Spinal cord (tissue), 10 donors: ENCODE measurements at places on chromosomes 6 and 20. TPM values are rescaled to one million over a fixed set of nuclear protein-coding genes. Genes with fewer than 3 reads are reported as not detected.

The WFDC2 gene
- total RNA-seq: 7.0 TPM

The LY6G6D gene
- total RNA-seq: 6.6 TPM

The EFCAB8 gene
- total RNA-seq: 0.22 TPM

The BHLHE23 gene
- total RNA-seq: not detected

The SYNCRIP gene
- 60.8 TPM for total RNA-seq

The HTR1B gene
- 5.2 TPM for total RNA-seq

The CRISP3 gene
- total RNA-seq: 5.4 TPM

The THEMIS gene
- total RNA-seq: 0.06 TPM

The RIN2 gene
- total RNA-seq: 49.6 TPM

The SCRT2 gene
- total RNA-seq: 0.40 TPM

DNA sequence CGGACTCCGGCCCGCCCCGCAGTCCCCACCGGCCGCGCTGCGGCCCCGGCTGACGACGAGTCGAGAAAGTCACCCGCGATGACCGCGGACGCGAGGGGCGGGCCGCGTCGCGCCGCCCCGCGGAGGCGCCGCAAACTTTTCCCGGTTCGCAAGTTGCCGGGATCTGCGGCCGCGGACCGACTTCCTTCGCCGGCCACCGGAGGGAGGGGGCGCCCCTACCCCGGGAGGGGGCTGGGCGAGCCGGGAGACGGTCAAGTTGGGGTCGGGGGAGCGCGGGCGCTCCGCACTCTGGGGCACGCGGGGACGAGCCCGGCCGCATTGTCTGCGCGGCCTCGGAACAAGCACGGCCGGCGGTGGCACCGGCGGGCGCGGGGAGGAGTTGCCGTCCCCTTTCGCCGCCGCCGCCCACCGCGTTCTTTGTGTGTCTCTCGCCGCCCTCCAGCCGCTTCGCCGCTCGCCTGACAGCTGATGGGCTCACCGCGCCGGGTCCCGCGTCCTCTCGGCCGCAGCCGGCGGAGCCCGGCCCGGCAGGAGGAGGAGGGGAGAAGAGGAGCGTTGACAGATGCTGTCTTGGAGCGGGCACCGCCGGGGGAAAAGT lies 131.6 kb downstream of the OGFRL1 start:
- no peaks in the 10 kb centered on the region for H3K27me3 ChIP-seq
- H3K27ac ChIP-seq: peak overlapping the region; percentile 94
- peaks cover 3% of the 10 kb centered on the region for H3K36me3 ChIP-seq
- peak overlapping the region; percentile 90 for H3K4me3 ChIP-seq
- peak; percentile 61 for DNase-seq

DNA sequence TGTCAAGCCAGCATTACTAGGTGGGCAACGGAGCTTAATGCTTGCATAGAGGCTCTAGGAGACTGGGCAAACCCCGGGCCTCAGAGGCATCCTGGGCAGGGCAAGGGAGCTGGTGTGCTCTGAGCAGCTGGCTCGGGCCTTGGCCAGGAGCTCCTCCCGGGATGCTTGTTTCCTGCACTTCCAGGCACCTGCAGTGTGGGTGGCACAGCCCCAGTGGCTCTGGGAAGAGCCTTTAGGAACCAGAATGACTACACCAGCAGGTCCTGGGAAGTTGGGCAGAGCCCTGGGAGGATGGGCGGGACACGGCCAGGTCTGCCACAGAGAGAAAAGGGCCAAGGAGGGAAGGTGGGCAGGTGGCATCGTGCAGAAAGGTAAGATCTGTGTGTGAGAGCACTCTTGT lies 80.4 kb upstream of the CD93 start:
- H3K36me3 ChIP-seq: no peaks in the 10 kb centered on the region
- no peak overlapping the region for H3K27ac ChIP-seq
- no peak overlapping the region for H3K4me3 ChIP-seq
- DNase-seq: no peak
- no peaks in the 10 kb centered on the region for H3K27me3 ChIP-seq

DNA sequence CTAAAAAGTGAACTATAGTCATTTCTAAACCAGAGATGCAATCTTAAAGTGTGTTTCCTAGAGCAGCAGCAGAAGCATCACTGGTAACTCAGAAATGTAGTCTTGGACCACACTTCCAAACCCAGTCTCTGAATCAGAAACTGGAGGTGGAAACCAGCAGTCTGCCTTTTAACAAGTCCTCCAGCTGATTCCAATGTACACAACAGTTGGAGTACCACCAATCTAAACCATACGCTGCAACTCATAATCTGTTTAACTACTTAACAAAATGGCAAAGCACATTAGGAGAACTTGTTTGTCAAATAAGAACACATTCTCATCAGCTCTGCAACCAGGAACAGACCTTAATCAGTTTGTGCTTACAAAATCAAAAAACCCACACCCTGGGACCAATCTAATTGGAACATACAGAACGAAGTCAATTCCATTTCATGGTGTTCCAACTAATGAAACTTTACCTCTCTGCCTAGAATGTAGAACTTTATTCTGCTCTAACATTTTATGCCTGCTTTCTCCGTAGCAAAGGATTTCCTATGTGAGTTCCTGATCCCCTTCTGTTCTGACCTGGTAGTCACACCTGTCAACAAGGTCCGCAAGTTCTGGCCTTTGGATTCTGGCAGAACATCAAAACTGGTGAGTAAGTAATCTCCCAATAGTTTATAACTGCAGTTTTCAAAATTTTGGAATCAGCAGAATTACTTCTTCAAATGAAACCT lies 390.4 kb downstream of the HTR1B start:
- H3K36me3 ChIP-seq: no peaks in the 10 kb centered on the region
- no peak overlapping the region for H3K4me3 ChIP-seq
- no peak overlapping the region for H3K27ac ChIP-seq
- DNase-seq: no peak

DNA sequence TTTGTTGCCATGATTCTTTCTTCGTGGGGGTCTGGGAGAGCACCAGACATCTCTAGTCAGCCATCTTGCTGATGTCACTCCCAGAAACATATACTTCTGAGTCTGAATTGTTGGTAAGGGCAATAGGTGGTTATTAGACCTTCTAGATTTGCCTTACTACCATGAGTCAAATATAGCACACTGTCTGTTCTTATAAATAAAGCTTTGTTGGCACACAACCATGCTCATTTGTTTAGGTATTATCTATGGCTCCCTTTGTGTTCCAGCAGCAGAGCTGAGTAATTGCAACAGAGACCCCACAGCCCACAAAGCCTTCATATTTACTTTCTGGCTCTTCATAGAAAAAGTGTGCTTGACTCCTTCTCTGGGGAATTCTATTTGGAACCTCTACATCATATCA lies 62.9 kb downstream of the CDH26 start:
- H3K27ac ChIP-seq: no peak overlapping the region
- no peak overlapping the region for H3K4me3 ChIP-seq
- DNase-seq: no peak

- DNase-seq: peak; percentile 21
- H3K36me3 ChIP-seq: no peaks in the 10 kb centered on the region
- H3K4me1 ChIP-seq: no peaks in the 10 kb centered on the region
- no peaks in the 10 kb centered on the region for H3K27me3 ChIP-seq
- H3K4me3 ChIP-seq: no peak overlapping the region
These were observed 104.3 kb downstream of the ADGRG6 start for GRCh38 chr6:142406131-142406530.

DNA sequence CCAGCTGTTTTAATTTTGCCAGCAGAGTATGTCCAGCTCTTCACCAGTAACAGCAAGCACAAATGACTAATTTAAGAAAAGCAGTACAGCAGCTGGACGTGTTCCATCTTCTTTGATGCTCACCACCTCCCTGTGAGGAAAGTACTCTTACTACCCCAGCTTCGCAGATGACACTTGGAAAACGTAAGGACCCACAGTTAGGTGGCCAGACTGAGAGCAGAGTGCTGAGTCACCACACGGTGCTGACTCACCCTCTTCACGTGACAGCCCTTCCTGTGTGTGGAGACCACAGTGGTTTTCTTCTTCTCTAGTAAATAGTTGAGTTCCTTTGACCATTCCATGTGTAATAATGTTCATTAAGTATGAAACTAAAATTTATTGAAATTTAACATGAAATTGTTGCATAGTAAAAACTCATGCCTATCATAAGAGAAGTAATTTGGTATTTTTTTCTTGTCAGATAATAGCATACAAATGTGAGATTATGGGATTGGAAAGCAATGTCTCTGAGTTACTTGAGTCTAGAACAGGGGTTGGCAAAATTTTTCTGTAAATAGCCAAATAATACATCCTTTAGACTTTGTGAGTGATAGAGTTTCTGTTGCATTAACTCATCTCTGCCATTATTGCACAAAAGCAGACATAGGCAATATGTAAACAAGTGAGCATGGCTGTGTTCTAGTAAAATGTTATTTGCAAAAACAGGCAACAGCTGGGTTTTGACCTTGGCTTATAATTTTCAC lies 76.6 kb downstream of the SLX4IP start:
- H3K4me3 ChIP-seq: no peak overlapping the region
- H3K36me3 ChIP-seq: no peaks in the 10 kb centered on the region
- peak overlapping the region; percentile 62 for H3K27ac ChIP-seq
- no peak for DNase-seq
- H3K4me1 ChIP-seq: peaks cover 20% of the 10 kb centered on the region
- H3K27me3 ChIP-seq: no peaks in the 10 kb centered on the region

GRCh38 chr20:60108397-60108796 lies 150.2 kb downstream of the CDH26 start:
- DNase-seq: no peak
- H3K27ac ChIP-seq: no peak overlapping the region
- H3K27me3 ChIP-seq: no peaks in the 10 kb centered on the region
- no peak overlapping the region for H3K4me3 ChIP-seq
- H3K36me3 ChIP-seq: no peaks in the 10 kb centered on the region

DNA sequence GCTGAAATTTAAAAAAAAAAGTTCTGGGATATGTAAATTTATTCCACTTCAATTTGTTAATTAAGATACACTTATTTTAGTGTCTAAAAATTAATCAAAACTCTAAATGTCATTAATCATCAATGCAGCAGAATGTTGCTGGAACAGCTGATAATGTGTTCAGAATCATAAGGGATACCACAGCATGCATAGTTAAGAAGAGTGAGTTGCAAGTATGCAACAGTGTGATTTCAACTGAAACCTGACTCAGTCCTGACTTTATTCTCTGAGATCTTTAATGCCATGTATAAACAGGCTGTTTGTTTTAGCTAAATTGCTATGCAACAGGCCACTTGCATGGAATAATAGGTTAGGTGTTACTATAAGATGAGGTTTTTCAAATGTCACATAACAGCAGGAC lies 1.4 kb downstream of the GRIK2 start:
- H3K4me1 ChIP-seq: peaks cover 30% of the 10 kb centered on the region
- H3K36me3 ChIP-seq: peaks cover 3% of the 10 kb centered on the region
- H3K27ac ChIP-seq: no peak overlapping the region
- H3K4me3 ChIP-seq: peak overlapping the region; percentile 67
- no peak for DNase-seq

- no peak overlapping the region for H3K27ac ChIP-seq
- DNase-seq: no peak
- peaks cover 10% of the 10 kb centered on the region for H3K36me3 ChIP-seq
- no peaks in the 10 kb centered on the region for H3K4me1 ChIP-seq
- no peaks in the 10 kb centered on the region for H3K27me3 ChIP-seq
- H3K4me3 ChIP-seq: no peak overlapping the region
These were observed 107.0 kb downstream of the HIVEP1 start for GRCh38 chr6:12119085-12119588.

GRCh38 chr20:57475388-57476083 lies 49.4 kb downstream of the CTCFL start:
- peaks cover 12% of the 10 kb centered on the region for H3K4me1 ChIP-seq
- peaks cover 6% of the 10 kb centered on the region for H3K27me3 ChIP-seq
- H3K4me3 ChIP-seq: no peak overlapping the region
- no peak overlapping the region for H3K27ac ChIP-seq
- DNase-seq: no peak

GRCh38 chr20:51624157-51624731 lies 81.7 kb upstream of the NFATC2 start:
- no peaks in the 10 kb centered on the region for H3K4me1 ChIP-seq
- H3K4me3 ChIP-seq: no peak overlapping the region
- H3K27ac ChIP-seq: no peak overlapping the region
- peak; percentile 70 for DNase-seq
- peaks cover 54% of the 10 kb centered on the region for H3K36me3 ChIP-seq
- no peaks in the 10 kb centered on the region for H3K27me3 ChIP-seq

GRCh38 chr6:137903274-137903932 lies 36.3 kb downstream of the TNFAIP3 start:
- H3K27me3 ChIP-seq: no peaks in the 10 kb centered on the region
- H3K36me3 ChIP-seq: no peaks in the 10 kb centered on the region
- no peak overlapping the region for H3K4me3 ChIP-seq
- no peak overlapping the region for H3K27ac ChIP-seq
- DNase-seq: no peak
- no peaks in the 10 kb centered on the region for H3K4me1 ChIP-seq

DNA sequence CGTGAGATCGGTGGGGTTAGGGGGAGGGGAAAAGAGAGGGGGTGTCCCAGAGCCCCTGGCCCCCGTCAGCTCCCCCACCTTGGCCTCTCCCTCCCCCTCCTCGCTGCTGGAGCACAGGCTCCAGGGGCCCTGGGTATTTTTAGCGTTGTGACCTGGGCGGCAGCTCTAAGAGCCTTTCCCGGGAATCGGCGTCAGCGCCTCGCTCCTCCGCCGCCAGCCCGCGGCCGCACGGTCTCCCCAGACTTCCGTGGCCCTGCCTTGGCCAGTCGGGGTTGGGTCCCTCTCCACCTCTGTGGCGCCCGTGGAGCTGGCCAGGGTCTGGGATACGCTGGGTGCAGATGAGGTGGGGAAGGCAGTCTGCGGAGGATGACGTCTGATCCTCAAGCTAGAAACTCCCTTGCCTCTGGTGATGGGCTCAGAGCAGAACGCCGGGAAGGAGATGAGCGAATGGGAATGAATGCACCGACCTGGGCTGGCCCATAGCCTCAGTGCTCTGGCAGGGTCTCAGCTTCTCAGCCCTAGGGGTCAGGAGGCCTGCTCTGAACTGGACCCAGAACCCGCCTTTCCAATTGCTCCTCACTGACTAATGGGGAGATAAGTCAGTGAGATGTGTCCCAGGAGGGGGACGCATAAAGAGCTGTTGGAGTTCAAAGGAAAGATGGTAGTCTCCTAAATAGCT lies 883 bp upstream of the DBNDD2 start:
- H3K27me3 ChIP-seq: no peaks in the 10 kb centered on the region
- H3K4me1 ChIP-seq: peaks cover 30% of the 10 kb centered on the region
- peak overlapping the region; percentile 68 for H3K4me3 ChIP-seq
- peak overlapping the region; percentile 36 for H3K27ac ChIP-seq
- peaks cover 23% of the 10 kb centered on the region for H3K36me3 ChIP-seq
- no peak for DNase-seq

DNA sequence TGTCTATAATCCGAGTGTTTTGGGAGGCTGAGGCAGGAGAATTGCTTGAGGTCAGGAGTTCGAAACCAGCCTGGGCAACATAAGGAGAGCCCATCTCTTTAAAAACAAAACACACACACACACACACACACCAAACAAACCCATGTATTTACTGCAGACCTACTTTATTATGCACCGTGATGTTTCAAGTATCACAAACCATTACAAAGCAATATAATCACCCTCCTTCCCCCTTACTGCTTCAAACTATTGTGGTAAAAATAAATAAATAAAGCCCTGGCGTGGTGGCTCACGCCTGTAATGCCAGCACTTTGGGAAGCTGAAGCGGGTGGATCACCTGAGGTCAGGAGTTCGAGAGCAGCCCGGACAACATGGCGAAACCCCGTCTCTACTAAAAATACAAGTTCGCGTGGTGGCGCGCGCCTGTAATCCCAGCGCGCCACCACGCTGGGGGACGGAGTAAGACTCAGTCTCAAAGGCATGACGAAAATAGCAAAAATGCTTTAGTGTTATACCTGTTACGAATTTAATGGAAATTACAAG lies 1.5 kb downstream of the TBCC start:
- H3K27ac ChIP-seq: no peak overlapping the region
- peaks cover 25% of the 10 kb centered on the region for H3K4me1 ChIP-seq
- H3K4me3 ChIP-seq: peak overlapping the region; percentile 100
- no peaks in the 10 kb centered on the region for H3K27me3 ChIP-seq

- no peak overlapping the region for H3K27ac ChIP-seq
- no peak for DNase-seq
- H3K4me1 ChIP-seq: peaks cover 8% of the 10 kb centered on the region
- no peak overlapping the region for H3K4me3 ChIP-seq
- H3K27me3 ChIP-seq: no peaks in the 10 kb centered on the region
These were observed 443.5 kb downstream of the PREX1 start for GRCh38 chr20:48384147-48384818.
